Lung (tissue), 17 donors: ENCODE measurements at places on chromosomes 6 and 20.

DNA sequence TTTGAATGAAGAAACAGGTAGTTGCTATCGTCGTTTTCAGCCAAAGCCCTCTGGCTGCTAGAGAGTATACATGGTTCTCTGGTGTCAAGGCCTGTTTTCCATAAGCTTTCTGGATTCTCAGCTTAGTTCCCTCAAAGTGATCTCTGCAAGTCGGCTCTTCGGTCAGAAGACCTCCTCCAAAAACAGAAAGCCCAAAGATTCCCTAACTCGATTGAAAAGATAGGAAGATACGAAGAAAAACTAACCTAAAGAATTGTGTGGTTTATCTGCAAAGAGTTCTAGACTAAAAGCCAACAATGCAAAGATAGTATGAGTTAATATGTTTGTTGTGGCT lies 545 bp upstream of the ASCC3 start:
- no peak for DNase-seq

GRCh38 chr6:157385482-157385881 lies 4.5 kb downstream of the ZDHHC14 start:
- no peak for DNase-seq

DNA sequence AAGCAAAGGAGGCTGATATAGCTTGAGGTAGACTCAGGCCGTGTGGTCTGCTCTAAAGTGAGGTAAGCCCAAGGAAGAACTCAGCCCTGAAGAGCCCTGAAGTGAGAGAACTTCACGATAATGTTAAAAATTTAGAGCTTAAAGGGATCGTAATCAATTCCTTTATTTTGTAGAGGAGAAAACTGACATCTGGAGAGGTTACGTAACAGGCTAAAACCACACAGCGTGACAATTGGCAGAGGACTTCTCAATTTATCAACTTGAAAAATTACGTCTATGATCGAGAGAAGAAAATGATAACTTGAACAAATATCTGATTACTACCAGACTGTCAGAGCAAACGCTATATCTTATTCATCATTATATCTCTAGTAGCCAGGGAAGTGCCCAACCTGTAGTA lies 121.8 kb upstream of the FOXO3 start:
- no peak for DNase-seq

DNA sequence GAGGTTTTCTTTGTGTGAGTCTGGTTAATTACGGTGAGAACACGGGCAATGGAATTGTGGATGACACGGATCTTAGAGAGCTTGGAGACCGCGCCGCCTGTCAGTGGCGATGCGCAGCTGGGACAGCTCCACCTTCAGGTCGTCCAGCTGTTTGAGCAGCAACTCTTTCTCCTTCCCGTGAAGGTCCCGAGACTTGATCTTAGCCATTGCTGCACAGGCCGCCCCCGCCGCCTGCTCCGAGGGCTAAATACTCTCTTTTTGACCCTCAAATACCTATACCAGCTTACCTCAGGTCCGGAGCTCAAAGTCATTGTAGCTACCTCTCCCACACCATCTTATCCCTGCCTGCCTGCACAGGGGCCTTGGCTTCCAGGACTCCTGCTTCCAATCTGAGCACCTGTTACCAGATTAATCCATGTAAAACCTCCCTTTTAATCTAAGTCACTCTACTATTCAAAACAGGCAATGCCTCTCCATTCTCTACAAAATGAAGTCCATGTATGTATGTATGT lies 100.2 kb downstream of the PREP start:
- DNase-seq, result no peak

DNA sequence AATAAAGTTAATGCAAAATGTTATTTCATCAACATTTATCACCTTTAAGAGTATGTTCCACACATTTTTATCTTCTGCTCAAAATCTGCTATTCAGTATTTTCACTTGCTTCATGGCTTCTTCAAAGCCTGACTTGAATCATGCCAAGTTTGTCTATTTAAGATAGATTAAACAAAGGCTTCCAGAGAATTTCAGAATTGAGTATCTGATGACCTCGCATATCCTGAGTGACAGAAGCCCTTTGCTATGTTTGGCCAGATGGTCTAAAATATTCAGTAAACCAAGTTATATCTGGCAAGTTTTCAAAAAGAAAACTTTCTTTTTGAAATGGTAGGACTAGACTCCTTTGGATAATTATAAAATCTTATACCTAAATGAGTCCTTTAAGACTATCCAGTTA lies 348.9 kb upstream of the KCNQ5 start:
- DNase-seq, result no peak

- peak; percentile 65 for DNase-seq
Observed at GRCh38 chr6:28553986-28554881, 28.6 kb downstream of the GPX5 start.

DNA sequence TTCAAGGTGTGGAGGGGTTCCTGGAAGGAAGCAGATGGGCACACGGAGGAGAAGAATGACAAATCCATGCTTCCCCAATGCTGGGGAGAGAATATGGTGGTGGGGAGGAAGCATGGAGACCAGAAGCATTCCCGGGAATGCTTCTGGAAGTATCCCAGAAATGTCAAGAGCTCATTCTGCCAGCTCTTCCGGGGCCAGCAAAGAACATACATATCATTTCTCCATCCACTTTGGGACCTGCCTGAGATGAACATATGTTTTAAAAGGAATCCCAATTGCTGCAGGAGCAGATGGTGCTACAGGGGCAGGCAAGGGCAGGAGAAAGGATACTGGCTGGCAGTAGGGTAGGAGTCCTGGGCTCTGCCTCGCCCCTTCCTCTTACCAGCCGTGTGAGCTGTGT lies 37.9 kb upstream of the CCDC167 start:
- no peak for DNase-seq

DNA sequence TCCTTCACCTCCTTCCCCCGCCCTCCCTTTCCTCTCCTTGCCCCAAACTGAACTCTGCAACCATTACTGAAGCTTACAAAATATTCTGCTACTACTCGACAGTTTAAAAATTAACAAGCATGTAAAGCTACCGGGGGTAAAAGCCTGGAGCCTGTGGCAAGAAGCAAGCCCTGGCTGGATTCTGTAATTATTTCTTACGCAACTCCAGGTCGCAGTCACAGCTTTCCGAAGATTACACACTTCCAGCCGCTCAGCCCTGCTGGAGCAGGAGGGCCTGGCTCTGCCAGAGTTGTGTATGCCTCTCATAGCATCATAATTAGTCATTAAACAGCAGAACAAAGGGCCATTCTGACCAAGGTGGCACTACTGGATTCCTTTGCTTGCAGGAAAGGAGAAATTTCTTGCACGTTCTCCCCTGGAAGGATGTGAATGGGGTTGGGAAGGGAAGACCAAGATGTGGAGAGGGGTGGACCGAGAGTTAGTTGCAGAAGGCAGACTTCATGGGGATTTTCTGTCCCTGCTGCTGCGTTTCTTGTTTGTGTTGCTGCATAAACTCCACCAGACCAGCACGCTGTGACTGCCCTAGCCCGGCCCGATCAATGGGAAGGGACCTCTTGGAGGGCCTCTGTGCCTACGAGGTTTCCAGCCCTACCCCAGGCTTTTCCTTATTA lies 23.6 kb downstream of the FOXQ1 start:
- DNase-seq, result peak; percentile 91

- no peak for DNase-seq
Observed at GRCh38 chr6:48098923-48099322, 12.1 kb downstream of the PTCHD4 start.

DNA sequence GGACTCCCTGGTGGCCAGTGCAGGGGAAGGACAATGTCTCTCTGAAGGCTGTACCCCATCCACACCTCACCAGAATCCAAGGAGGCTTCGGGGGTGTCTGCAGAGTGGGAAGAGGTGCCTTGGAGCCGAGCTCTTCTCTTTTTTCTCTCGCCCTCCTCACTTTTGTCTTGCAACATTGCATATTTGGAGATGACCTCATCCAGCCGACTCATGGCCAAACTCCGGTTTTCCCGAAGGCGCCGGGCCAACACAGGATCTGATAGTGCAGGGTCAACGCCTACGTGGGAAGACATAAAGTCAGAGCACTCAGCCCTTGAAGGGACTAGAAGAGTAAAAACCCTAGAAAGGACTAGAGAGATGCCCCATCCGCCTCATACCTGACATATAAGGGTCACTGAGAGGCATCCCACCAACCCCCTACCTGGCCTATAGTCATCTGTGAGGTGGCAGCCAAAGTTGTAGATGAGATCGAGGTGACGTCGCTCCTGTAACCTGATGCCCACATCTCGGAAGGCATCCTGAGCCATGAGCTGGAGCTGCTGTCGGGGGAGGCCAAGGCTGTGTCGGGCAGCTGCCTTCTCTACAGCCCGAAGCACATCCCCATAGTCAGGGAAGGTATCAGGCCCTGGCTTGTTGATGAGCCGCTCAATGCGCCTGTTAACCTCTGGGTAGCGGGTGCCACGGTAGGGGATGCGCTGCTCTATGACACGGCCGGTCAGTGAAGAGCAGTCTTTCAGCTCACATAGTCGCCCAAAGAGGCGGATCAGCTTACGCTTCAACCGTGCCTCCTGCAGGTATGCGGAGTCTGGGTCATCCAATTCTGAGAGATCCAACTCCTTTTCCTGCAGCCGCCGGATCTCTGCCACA lies 3.0 kb upstream of the ZBTB22 start:
- no peak for DNase-seq

- DNase-seq, result no peak
Observed at GRCh38 chr6:86934365-86934764, 3.0 kb upstream of the HTR1E start.
